ENCODE measurements at places on chromosomes 2 and 18. TPM values are rescaled to one million over a fixed set of nuclear protein-coding genes. Genes with fewer than 3 reads are reported as not detected.

The GAD1 gene
- total RNA-seq: not detected

The VAMP8 gene
- total RNA-seq: 4.3 TPM

The GMCL1 gene
- 15.1 TPM for total RNA-seq

The RAB6D gene
- total RNA-seq: not detected

The APCDD1 gene
- total RNA-seq: 81.8 TPM

The CNRIP1 gene
- total RNA-seq: 39.6 TPM

The CYB5A gene
- 254 TPM for total RNA-seq

The CHST9 gene
- total RNA-seq: 0.22 TPM

The UPP2 gene
- total RNA-seq: not detected

The CHST10 gene
- 13.5 TPM for total RNA-seq

The COPS9 gene
- 224 TPM for total RNA-seq

DNA sequence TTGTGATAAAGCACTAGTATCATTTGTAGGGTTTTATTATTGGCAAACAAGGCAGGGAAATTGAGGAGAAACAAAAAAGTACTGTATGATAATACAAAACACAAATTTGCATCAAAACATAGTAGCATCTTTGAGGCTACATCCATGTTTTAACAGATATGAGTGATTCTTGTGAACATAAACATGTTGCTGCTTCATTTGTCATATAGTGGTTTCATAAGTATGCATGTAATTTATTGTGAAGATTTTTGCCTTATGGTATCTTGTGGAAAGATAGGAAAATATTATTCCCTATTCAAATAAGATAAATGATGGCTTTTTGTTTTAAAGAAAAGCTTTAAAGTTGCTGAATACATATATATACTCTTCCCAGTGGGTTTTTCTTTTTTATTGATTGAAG lies 60.3 kb downstream of the VRK2 start:
- no peak for DNase-seq

DNA sequence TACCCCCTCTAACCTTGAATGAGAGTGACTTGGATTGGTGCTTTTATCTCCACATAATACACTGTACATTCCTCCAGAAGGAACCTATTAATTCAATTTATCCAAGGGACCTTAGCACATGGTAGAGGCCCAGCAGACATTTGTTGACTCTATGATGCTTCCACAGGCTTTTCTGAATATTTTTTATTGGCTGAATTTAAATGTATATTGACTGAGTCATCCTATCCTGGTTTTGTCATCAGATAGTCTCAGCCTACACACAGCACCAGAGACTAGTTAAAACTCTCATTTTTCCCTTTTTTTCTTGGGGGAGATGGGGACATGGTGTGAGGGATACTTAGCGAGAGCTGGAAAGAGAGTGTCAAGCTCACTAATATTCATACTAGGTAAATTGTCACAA lies 101.6 kb downstream of the LRRC30 start:
- no peak for DNase-seq

GRCh38 chr2:229431327-229431954 lies 160.4 kb upstream of the PID1 start:
- DNase-seq: no peak

DNA sequence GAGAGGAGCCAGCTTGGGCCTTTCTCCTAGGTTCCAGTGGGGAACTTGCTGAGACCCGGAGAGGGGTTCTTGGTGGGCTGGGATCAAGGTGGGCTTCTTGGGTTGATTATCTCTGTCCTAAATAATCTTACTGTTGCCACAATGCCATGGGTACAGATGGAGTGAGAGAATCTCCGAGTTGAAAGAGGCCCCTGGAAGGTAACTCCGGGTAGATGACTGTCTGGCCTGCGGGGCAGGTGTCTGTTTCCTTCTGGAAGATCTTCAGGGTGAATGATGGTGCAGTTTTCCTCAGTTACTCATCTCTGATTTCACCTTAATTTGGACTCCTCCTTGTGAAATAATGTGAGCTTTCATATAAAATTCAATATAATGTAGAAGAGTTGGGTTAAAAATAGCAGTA lies 159.4 kb downstream of the ACTR3 start:
- no peak for DNase-seq

DNA sequence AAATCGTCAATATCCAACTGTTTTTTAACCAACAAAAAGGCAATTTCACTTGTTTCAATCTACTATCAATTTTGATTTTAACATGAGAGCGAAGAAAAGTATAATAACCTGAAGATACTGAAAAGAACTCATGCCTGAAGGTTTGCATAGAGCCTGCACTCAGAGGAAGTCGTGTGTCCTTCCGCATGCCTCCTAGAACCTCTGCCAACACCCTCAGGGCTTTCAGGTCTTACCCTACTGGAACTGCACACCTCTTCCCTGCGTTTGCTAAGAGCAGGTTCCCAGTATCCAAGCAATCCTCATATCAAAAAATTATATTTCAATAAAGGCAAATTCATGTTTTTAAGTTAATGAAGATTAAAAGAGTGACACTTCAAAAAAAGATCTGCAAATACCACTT lies 74.7 kb downstream of the PIAS2 start:
- no peak for DNase-seq

DNA sequence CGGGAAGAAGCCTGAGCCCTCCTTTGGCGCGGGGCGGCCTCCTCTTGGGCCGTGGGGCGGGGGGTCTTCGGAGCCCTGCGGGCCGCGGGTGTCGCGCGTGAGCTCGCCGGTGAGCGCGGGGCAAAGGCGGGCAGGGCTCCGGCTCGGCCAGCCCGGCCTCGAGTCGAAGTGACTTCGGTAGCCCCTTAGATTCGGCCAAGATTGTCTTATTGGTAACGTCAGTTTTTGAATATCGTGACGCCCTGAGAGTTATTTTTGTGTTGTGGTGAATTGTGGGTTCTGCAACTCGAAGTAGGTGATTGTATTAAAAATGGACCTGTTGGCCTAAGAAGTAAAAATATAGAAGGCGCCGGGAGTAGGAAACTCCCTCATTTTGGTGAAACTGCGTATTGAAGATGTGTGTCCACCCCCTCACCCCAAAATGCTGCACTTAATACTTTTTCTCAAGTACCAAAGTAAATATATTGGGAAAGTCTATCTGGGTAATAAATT lies 669 bp downstream of the MARCHF7 start:
- DNase-seq: no peak

- no peak for DNase-seq
These were observed 41.4 kb upstream of the TCF7L1 start for GRCh38 chr2:85091838-85092237.

GRCh38 chr2:204863336-204863735 lies 318.1 kb downstream of the PARD3B start:
- no peak for DNase-seq

- DNase-seq: no peak
These were observed 609.0 kb downstream of the IRS1 start for GRCh38 chr2:226190479-226191252.

GRCh38 chr18:1252936-1253335 lies 348.3 kb downstream of the ADCYAP1 start:
- no peak for DNase-seq

DNA sequence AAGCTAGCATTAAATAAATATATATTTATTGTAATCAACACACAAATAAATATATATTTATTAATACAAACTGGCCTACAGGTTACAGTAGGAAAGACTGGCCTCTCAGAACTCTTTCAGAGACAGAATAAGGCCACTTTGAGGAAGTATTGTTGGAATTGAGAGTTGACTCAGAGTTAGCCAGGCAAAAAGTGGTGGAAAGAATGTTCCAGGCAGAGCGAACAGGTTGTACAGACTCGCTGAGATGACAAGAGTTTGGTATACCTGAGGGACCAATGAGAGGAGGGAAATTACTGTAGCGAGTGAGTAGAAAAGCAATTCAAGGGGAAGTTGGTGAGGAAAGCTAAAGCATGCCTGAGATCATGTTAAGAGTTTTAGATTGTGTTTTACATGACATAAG lies 19.0 kb upstream of the XDH start:
- no peak for DNase-seq

GRCh38 chr2:29227935-29228675 lies 112.9 kb downstream of the CLIP4 start:
- DNase-seq: no peak

GRCh38 chr2:42926434-42927333 lies 134.3 kb upstream of the HAAO start:
- no peak for DNase-seq

- DNase-seq: no peak
These were observed 1.5 kb downstream of the CNRIP1 start for GRCh38 chr2:68317971-68318913.

- DNase-seq: peak; percentile 85
These were observed 20.9 kb downstream of the TWIST2 start for GRCh38 chr2:238868616-238869292.

- no peak for DNase-seq
These were observed 85.8 kb downstream of the RBM43 start for GRCh38 chr2:151175864-151176263.

DNA sequence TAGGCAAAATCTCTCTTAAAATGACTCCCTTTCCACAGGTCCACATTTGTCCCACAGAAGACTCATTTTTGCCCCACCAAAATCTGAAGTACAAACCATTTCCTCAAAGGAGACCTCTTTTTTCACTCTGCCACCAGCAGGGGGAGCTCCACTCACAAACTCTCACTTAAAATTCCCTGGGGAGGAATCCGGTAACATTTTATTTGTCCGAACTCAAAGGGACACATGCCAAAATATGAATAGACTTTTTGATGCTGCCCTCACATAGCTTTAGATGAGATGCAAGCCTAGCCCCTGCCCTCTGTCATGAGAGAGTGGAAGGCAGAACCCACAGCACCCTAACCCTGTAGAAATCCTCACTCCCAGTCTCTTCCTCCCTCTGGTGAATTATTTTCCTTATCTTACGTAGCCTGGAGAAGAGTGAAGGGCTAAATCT lies 57.1 kb downstream of the RMDN2 start:
- DNase-seq: peak; percentile 85

GRCh38 chr2:60560734-60561644 lies 7.5 kb upstream of the BCL11A start:
- DNase-seq: no peak

- no peak for DNase-seq
These were observed 142.9 kb upstream of the NXPH2 start for GRCh38 chr2:138922973-138923563.

DNA sequence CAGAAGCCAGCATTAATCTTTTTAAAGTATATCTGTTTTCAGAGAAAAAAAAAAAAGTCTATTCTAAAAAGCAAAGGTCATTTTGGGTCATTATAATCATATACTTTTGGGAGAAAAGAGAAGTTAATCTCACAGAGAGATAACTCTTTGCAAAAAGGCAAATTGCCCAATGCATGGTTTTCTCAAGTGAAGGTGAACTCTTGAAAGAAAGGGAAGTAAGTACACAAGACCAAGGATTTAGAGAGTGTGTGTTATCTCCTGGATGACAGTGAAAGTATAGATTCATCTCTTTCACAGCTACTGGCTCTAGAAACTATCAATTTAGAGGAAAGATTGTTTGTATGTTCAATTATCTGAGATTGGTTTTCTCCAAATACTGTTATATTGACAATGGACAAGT lies 151.4 kb downstream of the CD8B2 start:
- no peak for DNase-seq

GRCh38 chr2:43131051-43131889 lies 95.1 kb downstream of the ZFP36L2 start:
- peak; percentile 36 for DNase-seq

GRCh38 chr2:173990245-173990644 lies 25.1 kb upstream of the SP3 start:
- no peak for DNase-seq

DNA sequence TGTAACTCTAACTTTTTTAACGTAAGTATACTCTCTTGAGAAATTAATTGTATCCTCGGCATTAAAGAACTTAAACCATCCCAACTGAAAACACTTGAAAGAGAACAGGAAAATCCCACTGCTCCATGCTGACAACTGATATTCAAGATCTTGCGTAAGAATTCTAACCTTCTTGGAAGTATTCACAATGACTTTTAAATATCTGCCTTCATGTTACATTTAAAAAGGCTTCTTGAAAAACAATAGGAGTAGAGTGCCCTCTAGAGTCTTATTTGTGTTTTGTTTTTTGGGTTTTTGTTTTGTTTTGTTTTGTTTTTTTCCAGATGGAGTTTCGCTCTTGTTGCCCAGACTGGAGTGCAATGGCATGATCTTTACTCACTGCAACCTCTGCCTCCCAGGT lies 65.4 kb upstream of the DNAJC10 start:
- DNase-seq: no peak

DNA sequence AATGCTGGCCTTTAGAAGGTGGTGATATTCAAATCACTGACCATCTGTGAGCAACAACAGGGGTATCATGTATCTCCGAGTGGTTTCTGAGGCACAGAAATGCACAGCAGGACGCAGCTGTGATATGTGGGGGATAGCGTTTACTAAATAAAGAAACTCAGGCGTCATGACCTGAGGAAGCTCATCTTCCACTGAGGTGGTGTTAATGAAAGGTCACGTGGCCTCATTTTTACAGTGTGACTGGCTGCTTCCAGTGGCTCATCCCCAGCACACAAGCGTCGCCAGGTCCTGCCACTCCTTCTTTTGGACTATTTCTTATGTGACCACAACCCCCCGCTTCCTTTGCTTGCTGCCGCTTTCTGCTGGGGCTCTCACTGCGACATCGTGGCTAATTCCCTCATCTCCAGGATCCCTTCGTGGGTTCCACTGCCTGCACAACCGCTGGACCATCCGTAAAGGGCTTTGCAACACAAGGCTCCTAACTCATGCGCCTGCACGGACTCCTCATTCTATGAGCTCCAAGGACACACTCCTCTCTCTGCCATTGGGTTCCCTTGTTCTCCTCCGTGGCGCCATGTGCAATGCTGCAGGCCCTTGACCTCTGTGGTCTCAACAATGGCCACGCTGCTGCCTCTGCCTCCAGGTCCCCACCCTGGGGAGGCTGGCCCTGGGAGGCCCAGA lies 109.3 kb downstream of the MBP start:
- no peak for DNase-seq

DNA sequence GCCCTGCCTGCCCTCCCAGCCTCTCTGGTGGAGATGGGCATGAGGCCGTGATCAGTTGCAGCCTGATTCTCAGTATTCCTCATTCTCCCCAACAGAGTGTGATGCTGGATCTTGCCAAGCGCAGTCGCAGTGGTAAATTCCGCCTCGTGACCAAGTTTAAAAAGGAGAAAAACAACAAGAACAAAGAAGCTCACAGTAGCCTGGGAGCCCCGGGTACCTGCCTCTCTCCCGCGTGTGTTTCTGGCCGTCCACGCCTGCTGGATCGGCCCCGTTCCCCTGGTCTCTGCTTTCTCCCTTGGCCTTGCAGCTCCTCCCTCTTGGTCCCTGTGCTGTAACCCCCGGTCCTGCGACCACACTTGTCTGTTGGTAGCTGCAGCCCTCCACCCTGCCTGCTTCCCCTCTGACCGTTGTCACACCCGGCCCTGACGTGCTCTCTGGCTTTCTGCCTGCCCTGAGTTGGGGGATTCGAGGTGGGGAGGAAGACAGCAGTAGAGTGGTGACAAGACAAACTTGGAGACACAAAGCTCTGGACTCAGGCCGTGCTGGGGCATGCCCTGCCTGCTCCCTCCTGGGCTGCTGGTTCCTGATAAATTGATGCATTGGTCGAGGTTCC lies 99.5 kb downstream of the USP40 start:
- no peak for DNase-seq

- DNase-seq: no peak
These were observed 207.4 kb downstream of the TCF4 start for GRCh38 chr18:55380589-55380988.

GRCh38 chr2:151844211-151844896 lies 16.1 kb upstream of the ARL5A start:
- no peak for DNase-seq

GRCh38 chr2:65869296-65869695 lies 436.9 kb upstream of the SPRED2 start:
- no peak for DNase-seq

GRCh38 chr18:49243391-49243790 lies 217.1 kb downstream of the DYM start:
- no peak for DNase-seq
